ENCODE measurements at places on chromosomes 13 and 19.

- no peak for DNase-seq
These were observed 271.1 kb downstream of the KCNRG start for GRCh38 chr13:50286324-50286723.

DNA sequence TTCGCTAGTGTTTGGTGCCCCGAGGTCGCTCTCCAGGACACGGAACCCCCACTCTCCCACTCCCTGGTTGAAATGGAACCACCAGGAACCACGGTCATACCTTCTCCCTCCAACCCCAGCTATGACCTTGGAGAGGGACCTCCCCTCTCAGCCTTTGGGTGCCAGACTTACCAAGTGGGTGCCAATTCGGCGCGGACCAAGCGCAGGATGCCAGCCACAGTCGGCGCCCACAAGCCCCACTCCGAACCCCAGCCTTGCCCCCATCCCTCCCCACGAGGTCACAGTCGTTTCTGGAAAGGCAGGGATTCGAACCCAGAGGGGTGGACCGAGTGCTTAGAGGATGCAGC lies 910 bp downstream of the PDE4C start:
- no peak for DNase-seq

GRCh38 chr19:29001597-29002245 lies 211.2 kb downstream of the UQCRFS1 start:
- no peak for DNase-seq

DNA sequence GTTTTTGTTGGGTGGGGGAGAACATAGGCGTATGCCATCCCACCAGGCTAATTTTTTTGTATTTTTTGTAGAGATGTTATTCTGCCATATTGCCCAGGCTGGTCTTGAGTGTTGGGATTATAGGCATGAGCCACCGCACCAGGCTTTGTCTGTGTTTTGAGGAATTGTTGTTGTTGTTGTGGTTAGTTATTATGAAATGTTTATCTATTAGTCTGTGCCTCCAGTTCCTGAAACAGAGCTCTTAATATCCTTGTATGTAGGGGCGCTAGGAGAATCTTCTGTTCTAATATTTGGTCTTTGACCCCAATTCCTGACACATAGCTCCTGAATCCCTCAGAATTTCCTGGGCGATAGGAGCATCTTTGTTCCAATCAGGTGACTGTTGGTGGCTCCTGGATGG lies 5.6 kb upstream of the LATS2 start:
- peak; percentile 68 for DNase-seq

DNA sequence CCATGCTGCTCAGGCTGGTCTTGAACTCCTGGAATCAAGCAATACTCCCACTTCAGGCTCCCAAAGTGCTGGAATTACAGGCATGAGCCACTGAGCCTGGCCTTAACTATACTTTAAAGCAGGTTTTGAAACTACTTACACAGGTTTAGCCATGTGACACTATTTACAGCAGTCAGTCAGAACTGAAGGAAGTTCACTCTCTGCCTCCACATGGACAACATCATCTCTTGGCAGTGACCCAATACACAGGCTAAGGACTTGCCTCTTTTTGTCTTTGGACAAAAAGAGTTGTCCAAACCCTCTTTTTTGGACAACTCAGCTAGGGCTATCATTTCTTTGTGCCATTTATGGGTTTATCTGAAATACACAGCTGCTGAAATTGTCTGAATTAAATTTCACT lies 89.0 kb upstream of the CLDN10 start:
- DNase-seq = peak; percentile 70

DNA sequence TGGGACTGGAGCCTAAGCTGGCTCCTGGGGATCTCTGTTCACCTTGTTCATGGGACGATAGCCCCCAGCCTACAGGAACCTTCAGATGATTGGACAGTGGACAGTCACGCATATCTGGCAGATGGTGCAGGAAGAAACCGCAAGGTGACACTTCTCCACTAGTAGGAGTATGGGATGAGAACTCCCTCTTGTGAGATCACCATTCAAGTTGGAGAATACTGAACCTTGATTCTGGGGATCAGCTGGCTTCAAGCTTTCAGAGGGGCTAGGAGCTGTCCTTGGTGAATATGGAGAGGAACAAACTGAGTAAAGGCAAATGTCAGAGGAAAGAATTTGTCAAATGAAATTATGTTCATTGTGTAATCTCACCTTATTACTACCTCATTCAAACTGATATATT lies 204.5 kb downstream of the PDS5B start:
- no peak for DNase-seq

DNA sequence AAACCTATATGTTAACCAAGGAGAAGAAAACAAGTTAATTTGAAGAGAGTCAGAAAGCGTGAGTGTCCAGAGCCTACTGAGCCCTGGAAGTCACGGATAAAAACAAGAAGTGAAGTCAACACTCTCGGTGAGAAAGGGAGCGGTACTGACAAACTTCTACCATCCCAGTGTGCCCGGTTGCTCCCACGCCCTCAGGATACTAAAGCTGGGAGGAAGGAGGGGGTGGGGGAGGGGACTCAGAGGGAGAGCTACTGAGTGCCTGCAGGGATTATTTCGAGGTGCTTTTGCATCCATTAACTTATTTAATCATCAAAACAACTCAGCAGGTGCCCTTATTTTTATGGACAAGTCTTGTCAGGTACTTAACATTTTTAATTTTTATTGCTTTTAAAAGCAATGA lies 166.2 kb downstream of the ZIC5 start:
- no peak for DNase-seq

- DNase-seq = no peak
These were observed 48.6 kb upstream of the POSTN start for GRCh38 chr13:37647031-37647650.

- peak; percentile 93 for DNase-seq
These were observed 19.3 kb downstream of the GNA15 start for GRCh38 chr19:3154957-3155736.

DNA sequence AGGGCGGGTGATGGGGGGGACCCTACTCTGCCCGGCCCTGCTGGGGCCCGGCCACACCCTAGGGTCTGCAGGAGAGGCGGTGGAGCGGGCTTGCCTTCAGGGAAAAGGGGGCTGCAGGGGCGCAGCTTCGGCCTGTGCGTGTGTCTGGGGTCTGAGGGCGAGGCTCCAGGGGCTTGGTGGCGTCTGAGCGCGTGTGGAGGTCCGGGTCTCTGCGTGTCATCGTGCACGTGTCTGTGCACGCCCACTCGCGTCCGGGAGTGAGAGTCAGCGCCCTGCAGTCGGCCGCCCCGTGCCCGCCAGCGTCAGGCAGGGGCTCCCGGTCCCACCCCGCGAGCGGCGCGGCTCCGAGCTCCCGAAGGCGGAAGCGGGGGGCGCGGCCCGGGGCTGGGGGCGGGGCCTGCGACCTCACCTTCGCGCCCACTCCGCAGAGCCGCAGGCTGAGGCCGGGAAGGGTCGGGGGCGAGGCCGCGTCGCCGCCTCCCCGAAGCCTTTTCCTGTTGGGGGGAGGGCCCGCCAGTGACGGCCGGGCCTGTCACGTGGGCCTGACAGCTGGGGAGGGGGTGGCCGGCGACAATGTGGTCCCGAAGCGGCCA lies at the start of gene ARHGAP45:
Gene ARHGAP45 (plus strand): TSS at position 420 of the 593 bp plus-strand sequence. CDS start 239 bp downstream, outside the sequence.
- peak; percentile 93 for DNase-seq

DNA sequence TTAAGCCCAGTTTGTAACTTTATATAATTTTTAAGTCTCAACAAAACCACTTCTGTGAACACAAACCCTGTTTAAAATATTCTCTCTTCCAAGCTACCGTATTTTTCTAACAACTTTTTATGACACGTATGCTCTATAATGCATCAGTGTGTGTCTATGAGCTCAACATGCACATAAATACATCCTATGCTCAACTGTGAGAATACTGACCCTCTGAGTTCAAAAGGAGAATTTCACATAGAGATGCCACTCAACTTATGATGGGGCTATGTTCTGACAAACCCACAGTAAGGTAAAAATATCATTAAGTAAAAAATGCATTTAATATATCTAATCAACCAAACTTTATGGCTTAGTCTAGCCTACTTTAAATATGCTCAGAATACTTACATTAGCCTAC lies 1139.7 kb upstream of the SPRY2 start:
- DNase-seq = no peak

DNA sequence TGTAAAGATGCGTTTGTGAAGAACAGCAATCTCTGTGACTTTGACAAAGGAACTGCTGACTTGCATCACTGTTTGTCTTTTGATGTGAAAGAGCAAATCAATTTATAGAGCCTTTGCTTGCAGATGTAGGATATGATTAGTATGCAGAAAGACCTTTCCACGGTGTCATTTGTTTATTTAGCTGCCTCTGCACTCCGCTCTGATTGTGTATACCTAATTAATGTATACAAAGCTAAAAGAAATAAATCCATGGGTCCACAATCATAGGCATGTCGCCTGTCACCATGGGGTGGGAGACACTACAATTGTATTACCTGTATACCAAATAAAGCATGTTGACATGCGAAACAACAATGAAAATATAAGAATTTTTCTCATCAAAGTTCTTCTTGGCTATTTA lies 410.7 kb downstream of the MZT1 start:
- DNase-seq = no peak

GRCh38 chr13:111429064-111429558 lies 108.7 kb downstream of the TEX29 start:
- peak; percentile 43 for DNase-seq

DNA sequence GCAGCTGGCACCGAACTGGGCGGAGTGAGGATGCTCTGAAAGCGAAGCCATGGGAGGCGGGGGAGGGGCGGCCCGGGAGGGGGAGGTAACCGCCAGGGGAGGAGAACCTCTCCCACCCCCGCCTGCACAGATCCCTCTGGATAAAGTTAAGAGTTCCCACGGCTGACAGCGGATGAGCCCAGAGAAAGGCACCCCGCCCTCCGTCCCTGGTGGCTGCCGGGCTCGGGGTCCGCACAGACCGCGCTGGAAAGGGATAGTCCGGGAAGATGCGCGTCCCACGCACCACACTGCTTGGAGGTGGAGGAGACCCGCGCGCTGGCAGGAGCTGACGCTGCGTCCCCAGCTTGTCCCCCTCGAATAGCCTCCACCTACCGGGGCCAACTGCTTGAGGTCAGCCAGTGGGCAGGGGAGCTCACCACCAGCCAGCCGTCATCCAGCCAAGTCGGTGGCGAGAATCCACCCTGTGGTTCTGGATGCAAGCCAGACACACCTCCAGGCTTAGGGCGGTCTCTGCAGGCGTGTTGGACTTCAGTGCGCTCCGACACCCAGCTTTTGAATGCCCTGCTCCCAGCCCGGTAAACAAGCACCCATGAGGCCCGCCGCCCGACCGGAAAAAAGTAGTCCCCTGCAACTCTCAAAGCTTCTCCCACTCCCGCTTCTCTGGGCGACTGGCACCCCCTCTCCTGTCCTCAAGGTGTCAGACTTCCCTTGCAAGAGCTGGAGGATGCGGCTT lies at the start of gene TRPC4:
Gene TRPC4 (minus strand): TSS at position 17 of the 733 bp plus-strand sequence. CDS start 86,439 bp downstream, outside the sequence.
- DNase-seq = no peak

GRCh38 chr19:45769821-45770191 lies 754 bp upstream of the SIX5 start:
- no peak for DNase-seq

DNA sequence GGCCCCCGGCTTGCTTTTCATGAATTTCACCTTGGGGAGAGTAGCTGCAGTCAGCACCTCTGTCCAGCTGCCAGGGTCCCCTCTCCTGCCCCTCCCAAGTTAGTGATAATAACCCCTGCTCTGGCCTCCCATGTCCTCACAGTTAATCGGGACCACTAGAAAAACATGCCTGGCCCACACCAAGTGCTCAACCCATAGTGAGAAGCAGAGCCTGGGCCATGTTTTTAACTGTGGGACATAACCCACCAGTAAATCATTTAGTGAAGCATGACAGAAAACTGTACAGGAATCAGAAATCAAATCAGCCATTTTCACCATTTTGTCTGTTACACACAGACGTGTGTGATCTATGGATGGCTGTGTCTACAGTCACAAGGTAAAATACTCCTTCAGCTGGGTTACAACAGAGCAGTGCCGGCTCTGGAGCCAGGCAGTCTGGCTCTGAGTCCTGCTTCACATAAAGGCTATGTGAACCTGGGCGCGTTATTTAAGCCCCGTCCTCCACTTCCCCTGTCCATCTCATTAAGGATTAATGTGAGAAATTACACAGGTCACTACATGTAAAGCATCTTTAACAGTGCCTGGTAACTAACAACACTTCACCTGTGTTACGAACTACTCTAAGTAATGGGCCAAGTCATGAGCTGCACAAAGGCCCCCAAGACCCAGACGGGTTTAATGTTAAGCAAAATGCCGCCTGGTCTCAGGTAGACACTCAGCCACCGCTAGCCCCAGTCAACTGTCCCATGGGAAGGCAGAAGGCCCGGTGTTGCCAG lies 7.6 kb upstream of the ECH1 start:
- no peak for DNase-seq

GRCh38 chr13:112705286-112705685 lies 15.4 kb downstream of the ATP11A start:
- no peak for DNase-seq

GRCh38 chr13:44822291-44822690 lies 167.0 kb downstream of the NUFIP1 start:
- no peak for DNase-seq

DNA sequence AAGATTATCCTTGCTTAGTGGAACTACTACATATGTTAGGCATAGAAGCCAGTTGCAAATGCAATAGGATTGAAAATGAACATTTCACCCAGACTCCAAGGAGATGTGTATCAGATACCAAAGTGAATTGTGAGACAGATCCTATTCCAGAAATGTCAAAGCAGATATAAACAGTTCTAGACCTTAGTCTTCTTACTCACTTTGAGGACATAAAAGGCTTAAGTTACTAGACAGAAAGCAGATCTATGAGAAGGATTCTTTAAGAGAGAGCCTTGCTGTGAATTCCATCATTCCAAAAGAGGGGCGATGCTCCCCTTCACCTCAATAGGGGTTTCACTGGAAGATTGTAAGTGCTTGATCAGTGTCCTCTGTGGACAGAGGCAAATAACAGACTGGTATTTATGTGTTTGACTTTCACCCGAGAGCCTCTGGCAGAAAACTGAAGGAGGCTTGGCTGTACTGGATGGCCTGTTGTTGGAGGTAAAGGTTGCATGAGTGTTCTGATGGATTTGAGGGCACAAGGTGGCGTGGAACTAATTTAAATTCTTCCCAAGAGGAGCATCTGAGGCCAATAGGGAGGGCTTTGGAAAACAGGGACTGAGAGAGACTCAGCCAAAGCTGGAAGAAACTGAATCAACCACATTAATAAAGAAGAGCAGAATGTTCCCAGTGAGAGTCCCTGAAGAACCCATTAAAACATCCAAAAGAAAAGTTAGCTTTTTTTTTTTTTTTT lies 194.8 kb downstream of the DCLK1 start:
- no peak for DNase-seq

- DNase-seq = peak; percentile 37
These were observed 8.3 kb upstream of the SYCN start for GRCh38 chr19:39212375-39212742.

Data from suppressor macrophage (primary cell).